H9 (cell line): ENCODE measurements at places on chromosomes 4 and X. TPM values are rescaled to one million over a fixed set of nuclear protein-coding genes. Genes with fewer than 3 reads are reported as not detected.

GRCh38 chr4:139844459-139845036, 178.9 kb downstream of the MGST2 start:
- no peak overlapping the region for H3K4me3 ChIP-seq
- H3K4me1 ChIP-seq: peaks cover 7% of the 10 kb centered on the region; the same call in 1 of the 2 replicates
- no peaks in the 10 kb centered on the region for H3K27me3 ChIP-seq
- no peaks in the 10 kb centered on the region for H3K36me3 ChIP-seq
- H3K27ac ChIP-seq: no peak overlapping the region

DNA sequence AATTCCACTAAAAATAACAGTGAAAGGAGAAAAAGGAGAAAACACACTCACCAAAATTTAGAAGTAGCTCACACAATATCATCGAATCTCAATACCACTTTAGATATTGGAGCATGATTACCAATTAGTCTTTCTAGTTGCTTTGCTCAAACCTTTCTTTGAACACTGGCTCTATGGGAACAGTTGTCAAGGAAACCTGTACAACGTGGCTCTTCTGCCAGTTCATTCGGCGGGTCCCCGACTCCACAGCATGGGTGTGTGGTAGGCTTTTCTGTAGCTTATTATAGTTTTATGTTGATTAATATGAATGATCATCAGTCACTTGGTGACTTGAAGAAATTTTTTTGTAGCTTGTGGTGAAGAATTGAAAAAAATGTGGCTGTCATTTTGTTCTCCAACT, 50.2 kb upstream of the TMEM150C start:
- H3K27me3 ChIP-seq: no peaks in the 10 kb centered on the region; the same call in 1 of the 2 replicates
- no peak overlapping the region for H3K27ac ChIP-seq
- H3K36me3 ChIP-seq: no peaks in the 10 kb centered on the region
- H3K4me1 ChIP-seq: no peaks in the 10 kb centered on the region; the same call in 1 of the 2 replicates
- DNase-seq: no peak

GRCh38 chr4:159341522-159341921, 238.6 kb downstream of the RAPGEF2 start:
- H3K27me3 ChIP-seq: no peaks in the 10 kb centered on the region
- H3K36me3 ChIP-seq: peaks cover 42% of the 10 kb centered on the region
- no peak overlapping the region for H3K4me3 ChIP-seq
- H3K4me1 ChIP-seq: no peaks in the 10 kb centered on the region
- no peak for DNase-seq

- H3K4me1 ChIP-seq: no peaks in the 10 kb centered on the region
- H3K27me3 ChIP-seq: no peaks in the 10 kb centered on the region
- no peak for DNase-seq
- H3K4me3 ChIP-seq: no peak overlapping the region
- no peak overlapping the region for H3K27ac ChIP-seq
Observed at GRCh38 chrX:136725441-136726104, 55.2 kb downstream of the ARHGEF6 start.

DNA sequence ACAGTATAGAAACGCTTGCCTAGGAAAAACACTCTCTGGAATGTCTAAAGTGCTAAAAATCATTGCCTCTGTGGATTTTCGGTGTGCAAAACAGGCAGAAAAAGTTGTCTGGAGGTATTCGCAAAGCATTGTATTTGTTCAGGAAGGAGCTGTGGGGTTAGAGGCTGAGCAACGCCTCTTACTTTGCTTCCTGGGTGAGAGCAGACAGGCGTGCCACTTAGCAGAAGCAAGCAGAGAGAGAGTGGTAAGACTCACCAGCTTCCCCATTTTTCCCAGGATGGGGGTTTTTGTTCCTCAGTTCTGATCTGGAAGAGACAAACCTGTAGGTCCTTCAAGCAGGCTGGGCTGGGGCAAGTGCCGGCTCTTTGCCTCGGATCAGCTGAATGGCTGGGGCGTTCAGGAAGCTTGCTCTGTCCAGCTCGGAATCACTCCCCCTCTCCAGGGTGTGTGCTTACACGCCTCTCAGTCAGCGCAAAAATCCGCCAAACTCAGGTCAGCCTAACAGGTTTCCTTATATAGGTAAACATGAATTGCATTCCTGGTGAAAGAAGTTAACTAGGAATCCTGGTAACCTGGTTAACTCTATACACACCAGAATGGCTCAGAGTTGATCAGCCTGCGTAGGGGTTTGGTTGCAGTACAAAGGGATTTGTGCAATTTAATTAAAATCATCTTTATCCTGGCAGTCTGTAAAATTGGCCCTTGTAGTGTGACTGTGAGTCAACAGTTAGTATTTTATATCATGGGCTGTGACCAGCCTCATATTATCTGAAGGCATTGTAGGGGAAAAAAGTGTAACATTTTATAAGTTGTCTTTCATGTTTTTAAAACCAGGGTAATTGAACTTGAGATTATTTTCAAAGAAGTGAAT, 213.1 kb upstream of the MID1 start:
- H3K27ac ChIP-seq: no peak overlapping the region
- no peaks in the 10 kb centered on the region for H3K36me3 ChIP-seq
- H3K4me1 ChIP-seq: no peaks in the 10 kb centered on the region
- H3K27me3 ChIP-seq: no peaks in the 10 kb centered on the region
- peak; percentile 47 for DNase-seq
- H3K4me3 ChIP-seq: no peak overlapping the region

PRKX gene
- 98.8 and 108 TPM in 2 replicates for total RNA-seq

GRCh38 chr4:8737075-8737474, 134.6 kb downstream of the HMX1 start:
- H3K27me3 ChIP-seq: no peaks in the 10 kb centered on the region
- H3K36me3 ChIP-seq: no peaks in the 10 kb centered on the region
- peak; percentile 15 for DNase-seq
- H3K4me1 ChIP-seq: no peaks in the 10 kb centered on the region
- H3K27ac ChIP-seq: no peak overlapping the region
- no peak overlapping the region for H3K4me3 ChIP-seq

AMBN gene
- not detected in 2 replicates for total RNA-seq

DAPP1 gene
- not detected in 2 replicates for total RNA-seq

GRCh38 chr4:60404027-60404426, 796.1 kb upstream of the ADGRL3 start:
- no peak overlapping the region for H3K27ac ChIP-seq
- no peaks in the 10 kb centered on the region for H3K36me3 ChIP-seq
- H3K4me1 ChIP-seq: no peaks in the 10 kb centered on the region
- H3K4me3 ChIP-seq: no peak overlapping the region
- H3K27me3 ChIP-seq: no peaks in the 10 kb centered on the region

GRCh38 chrX:104112326-104112951, at the start of gene ZCCHC18:
Gene ZCCHC18, plus strand, starts transcription at chrX:104112523. Its CDS starts 1,589 bp downstream, at chrX:104114112.
- no peaks in the 10 kb centered on the region; the same call in 1 of the 2 replicates for H3K4me1 ChIP-seq
- H3K27ac ChIP-seq: no peak within 1 kb of the TSS
- no peaks in the 10 kb centered on the region for H3K36me3 ChIP-seq
- peak; percentile 83 for DNase-seq
- no peaks in the 10 kb centered on the region for H3K27me3 ChIP-seq
- H3K4me3 ChIP-seq: peak within 1 kb of the TSS; percentile 80

SLC9A7 gene
- 5.6 and 5.9 TPM in 2 replicates for total RNA-seq

- no peak for DNase-seq
- no peaks in the 10 kb centered on the region for H3K4me1 ChIP-seq
- no peak overlapping the region for H3K27ac ChIP-seq
- peaks cover 8% of the 10 kb centered on the region; the same call in 1 of the 2 replicates for H3K36me3 ChIP-seq
- no peaks in the 10 kb centered on the region for H3K27me3 ChIP-seq
Observed at GRCh38 chrX:47595716-47596251, 13.5 kb downstream of the TIMP1 start.

CDKL2 gene
- 1.5 and 1.8 TPM in 2 replicates for total RNA-seq

DNA sequence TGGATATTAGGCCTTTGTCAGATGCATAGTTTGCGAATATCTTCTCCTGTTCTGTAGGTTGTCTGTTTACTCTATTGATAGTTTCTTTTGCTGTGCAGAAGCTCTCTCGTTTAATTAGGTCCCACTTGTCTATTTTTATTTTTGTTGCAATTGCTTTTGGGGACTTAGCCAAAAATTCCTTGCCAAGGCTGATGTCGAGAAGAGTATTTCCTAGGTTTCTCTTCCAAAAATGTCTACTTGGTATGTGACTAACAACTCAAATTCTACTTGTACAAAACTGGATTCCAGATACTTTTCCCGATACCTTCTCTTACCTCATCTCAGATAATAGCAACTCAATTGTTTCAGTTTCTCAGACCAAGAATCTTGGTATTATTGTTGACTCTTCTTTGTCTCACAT, 142.4 kb upstream of the GLRA2 start:
- no peak overlapping the region for H3K27ac ChIP-seq
- H3K4me1 ChIP-seq: no peaks in the 10 kb centered on the region
- H3K36me3 ChIP-seq: no peaks in the 10 kb centered on the region
- H3K4me3 ChIP-seq: no peak overlapping the region

DNA sequence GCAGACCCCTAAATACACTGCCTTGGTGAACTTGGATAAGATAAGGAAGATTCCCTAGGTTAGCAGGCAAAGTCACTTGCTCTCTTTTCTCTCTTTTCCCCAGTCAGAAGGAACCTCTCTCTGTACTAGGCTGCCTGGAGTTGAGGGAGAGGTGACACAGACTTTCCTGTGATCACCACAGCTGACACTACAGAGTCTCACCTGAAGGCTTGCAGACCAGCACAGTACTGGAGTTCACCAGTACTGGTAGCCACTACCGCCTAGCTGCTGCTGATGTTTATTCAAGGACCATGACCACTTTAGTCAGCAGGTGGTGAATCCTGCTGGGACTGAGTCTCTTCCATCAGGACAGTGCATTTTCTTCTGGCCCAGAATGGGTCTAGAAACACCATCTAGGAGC, 63.3 kb downstream of the PTPN13 start:
- no peaks in the 10 kb centered on the region for H3K4me1 ChIP-seq
- no peak overlapping the region for H3K4me3 ChIP-seq
- H3K27me3 ChIP-seq: no peaks in the 10 kb centered on the region

DNA sequence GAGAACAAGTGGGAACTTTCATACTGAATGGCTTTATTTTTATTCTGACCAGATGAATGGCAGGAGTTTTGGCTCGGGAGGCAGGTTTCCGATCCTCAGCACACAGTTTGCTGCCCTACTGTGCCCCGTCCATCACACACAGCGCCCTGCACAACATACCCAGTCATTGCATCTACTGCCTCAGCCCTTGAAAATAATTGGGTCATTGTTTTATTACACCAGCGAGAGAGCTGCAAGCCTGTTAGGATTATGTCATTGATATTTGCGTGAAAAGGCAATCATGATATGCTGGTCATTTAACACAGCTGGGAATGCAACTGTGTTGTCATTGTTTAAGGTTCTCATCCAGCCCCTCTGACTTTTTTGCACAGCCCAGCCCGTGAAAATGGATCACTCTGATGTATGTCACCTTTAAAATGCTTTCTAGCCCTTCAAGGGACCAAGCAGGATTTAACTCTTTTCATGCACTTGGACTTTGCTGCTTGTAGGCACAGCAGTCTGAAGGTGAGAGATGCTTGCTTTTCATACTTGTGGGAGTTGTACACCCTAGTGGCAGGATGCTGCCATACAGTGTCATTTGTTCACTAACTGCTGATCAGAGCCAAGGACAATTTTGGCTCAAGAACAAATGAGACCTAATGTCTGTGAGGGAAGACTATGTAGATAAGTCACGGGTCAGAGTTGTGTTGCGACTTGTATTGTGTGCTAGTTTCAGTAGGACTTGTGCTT, 62.3 kb downstream of the RTL9 start:
- no peaks in the 10 kb centered on the region for H3K27me3 ChIP-seq
- H3K4me1 ChIP-seq: no peaks in the 10 kb centered on the region; the same call in none of the 2 replicates
- no peak for DNase-seq
- no peak overlapping the region for H3K27ac ChIP-seq
- no peak overlapping the region for H3K4me3 ChIP-seq

DNA sequence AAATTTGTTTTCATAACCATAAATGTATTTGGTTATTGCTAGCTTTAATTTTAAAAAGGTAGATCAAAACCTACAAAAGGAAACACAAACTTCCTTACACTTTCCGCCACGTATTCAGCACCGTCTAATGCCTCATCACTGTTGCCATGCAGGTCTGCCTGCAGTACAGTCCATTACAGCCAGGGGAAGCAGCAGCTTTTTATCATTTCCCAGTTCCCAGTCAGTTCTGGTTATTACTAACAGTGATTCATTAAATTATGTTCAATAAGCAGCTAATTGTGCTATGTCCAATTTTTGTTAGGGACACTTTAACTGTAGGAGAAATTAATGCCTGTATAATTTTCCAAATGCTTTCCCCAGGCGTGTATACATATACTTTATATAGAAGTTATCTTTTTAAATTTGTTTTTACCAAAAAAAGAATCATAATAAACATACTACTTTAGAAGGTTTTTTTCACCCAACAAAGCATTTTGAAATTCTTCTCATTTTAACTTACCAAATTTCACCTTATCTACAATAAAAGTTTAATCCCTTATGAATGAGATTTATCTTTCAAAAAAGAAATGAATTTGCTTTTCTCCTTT, 93.3 kb downstream of the ANXA3 start:
- H3K4me3 ChIP-seq: no peak overlapping the region
- H3K27ac ChIP-seq: no peak overlapping the region
- DNase-seq: peak; percentile 59
- peaks cover 2% of the 10 kb centered on the region; the same call in 1 of the 2 replicates for H3K4me1 ChIP-seq
- H3K36me3 ChIP-seq: no peaks in the 10 kb centered on the region

GRCh38 chr4:81505004-81505598, 33.4 kb upstream of the RASGEF1B start:
- H3K27ac ChIP-seq: no peak overlapping the region
- DNase-seq: no peak
- no peak overlapping the region for H3K4me3 ChIP-seq
- 0 out of 2 replicates have a peak, but pooled peaks cover 3% of the 10 kb centered on the region for H3K4me1 ChIP-seq
- no peaks in the 10 kb centered on the region for H3K36me3 ChIP-seq

GRCh38 chrX:56248492-56248891, 16.3 kb downstream of the KLF8 start:
- no peaks in the 10 kb centered on the region for H3K27me3 ChIP-seq
- no peak overlapping the region for H3K27ac ChIP-seq
- peaks cover 5% of the 10 kb centered on the region; the same call in 2 of the 3 replicates for H3K36me3 ChIP-seq
- peak; percentile 34 for DNase-seq

DNA sequence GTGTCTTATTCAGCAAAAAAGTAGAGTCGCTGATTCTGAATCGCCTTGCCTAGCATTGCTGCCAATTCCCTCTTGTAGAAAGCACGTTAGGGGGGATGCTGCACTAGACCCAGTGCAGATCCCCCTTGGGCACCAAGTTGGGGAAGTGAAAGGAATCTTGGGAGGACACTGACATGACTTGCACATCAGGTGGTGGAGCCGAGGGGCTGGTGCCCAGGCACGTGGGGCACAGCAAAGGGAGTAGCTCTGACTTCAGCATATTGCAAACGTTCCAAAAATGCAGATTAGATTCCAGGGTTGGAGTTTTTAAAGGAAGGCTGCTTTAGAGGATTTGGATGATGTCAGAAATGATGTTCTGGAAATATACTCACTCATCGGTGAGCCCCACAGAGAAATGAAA, 47.4 kb upstream of the GPM6B start:
- no peaks in the 10 kb centered on the region for H3K27me3 ChIP-seq
- no peak overlapping the region for H3K27ac ChIP-seq
- H3K4me3 ChIP-seq: no peak overlapping the region

GRCh38 chrX:148133105-148133725, 152.1 kb downstream of the FMR1NB start:
- no peaks in the 10 kb centered on the region for H3K4me1 ChIP-seq
- H3K27me3 ChIP-seq: no peaks in the 10 kb centered on the region
- no peak overlapping the region for H3K4me3 ChIP-seq
- H3K36me3 ChIP-seq: peaks cover 1% of the 10 kb centered on the region; the same call in 2 of the 3 replicates

- H3K4me3 ChIP-seq: no peak overlapping the region
- no peak for DNase-seq
- no peaks in the 10 kb centered on the region for H3K27me3 ChIP-seq
- no peak overlapping the region for H3K27ac ChIP-seq
- no peaks in the 10 kb centered on the region for H3K36me3 ChIP-seq
Observed at GRCh38 chrX:115419069-115419468, 129.6 kb downstream of the LUZP4 start.
